ENCODE measurements at places on chromosomes 13 and 19.

GRCh38 chr13:113722921-113723320 lies 36.1 kb upstream of the TMEM255B start:
- no peak for DNase-seq

DNA sequence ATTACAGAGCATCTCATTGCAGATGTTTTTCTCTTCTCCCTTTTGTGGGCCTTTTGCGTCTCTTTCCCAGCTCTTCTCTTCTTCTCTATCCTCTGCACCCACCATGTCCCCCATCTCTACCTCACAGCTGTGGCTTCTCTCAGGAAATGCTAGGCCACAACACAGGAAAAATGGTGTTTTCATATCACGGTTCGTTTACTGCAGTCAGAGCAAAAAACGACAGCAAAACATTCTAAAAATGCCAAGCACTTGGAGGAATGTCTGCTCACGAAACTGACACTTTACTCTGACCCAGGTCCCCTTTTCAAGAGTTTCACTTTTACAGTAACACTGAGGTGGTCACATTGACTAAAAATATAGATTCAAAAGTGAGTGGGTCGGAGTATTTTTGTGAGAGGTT lies 152.2 kb downstream of the DCT start:
- DNase-seq, result peak; percentile 32

- no peak for DNase-seq
These were observed 260.6 kb downstream of the ATP8A2 start for GRCh38 chr13:25632166-25632888.

- no peak for DNase-seq
These were observed 895 bp downstream of the B3GNT8 start for GRCh38 chr19:41426116-41426841.

- DNase-seq, result no peak
These were observed 105.0 kb downstream of the DGKH start for GRCh38 chr13:42153199-42154113.

- no peak for DNase-seq
These were observed 11.9 kb upstream of the PSPC1 start for GRCh38 chr13:19794631-19795030.
